ENCODE measurements at places on chromosomes 12 and 14.

- DNase-seq: no peak
Measured at GRCh38 chr12:27996761-27997160, 24.2 kb upstream of the PTHLH start.

- no peak for DNase-seq
Measured at GRCh38 chr12:27464220-27464554, 17.7 kb downstream of the SMCO2 start.

DNA sequence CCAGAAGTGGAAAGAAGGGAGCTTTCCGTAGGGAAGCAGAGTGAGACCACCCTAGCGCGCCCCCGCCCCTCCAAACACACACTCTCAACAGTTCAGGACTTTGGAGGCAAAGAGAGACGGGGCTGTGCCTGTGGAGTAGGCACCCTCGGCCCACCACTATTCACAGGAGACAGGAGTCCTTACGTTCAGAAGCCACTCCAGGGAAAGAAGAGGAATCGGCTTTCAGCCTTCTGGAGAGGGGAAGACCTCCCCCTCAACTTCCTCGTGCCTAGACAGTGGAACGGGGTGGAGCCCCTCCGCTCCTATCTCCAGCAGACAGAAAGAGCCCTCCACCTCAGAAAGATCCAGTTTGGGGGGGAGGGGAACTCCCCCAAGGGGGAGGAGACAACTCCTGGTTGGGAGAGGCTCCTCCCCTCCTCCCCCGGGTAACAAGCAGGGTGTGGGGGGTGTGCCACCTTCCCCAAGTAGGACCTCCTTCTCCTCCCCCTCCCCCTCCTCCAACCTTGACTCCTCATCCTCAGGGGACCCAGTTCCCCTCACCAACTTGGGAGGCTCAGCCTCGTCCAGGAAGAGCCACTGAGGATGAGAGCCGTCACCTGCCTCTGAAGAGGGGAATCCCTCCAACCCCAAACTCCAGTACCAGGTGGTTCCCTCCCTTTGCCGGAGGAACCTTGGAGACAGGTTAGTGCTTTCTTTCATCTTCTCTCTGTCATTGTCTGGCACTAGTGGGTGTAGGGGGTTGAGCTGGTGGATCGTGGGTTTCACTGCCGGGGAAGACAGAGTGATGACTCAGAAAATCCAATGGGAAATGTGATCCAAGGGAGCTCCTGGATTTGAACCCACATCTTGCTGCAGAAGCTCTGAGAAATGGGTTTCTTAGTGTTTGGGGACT is 883 bp downstream of the FOXJ2 start:
- no peak for DNase-seq

DNA sequence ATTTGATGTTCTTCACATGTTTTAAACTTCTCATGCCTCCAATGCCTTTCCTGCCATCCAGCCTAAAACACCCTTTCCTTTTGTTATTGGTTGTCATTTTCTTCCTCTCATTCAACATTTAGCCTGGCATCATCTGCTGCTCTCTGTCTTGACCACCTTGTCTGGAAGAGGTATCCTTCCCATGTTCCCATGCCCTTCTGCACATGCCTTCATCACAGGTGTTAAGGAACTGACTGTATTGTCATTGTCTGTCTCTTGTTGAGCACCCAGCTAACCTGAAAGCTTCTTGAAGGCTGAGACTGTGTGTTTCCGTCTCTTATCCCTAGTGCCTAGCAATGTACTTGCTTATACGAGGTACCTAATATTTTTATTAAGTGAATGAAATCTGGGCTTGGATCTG is 4.5 kb upstream of the LRP1 start:
- DNase-seq: no peak

- no peak for DNase-seq
Measured at GRCh38 chr14:77091518-77091917, 6.5 kb upstream of the CIPC start.

DNA sequence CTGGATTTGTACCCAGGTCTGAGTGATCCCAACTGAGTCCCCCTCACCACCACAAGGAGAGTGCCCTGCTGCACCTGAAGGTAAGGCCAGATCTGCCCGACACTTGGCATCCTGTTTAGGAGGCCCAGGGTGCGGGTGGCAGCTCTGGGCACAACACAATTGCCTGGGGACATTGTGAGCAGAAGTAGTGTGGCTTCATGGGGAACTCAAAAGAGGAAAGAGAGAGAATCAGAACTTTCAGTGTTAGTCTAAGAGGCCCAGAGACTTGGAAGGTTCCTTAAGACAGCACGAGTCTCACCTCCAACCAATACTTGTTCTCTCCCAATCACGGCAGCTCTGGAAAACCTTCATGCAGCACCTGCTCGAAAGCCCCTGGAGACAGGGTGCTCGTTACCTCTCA is 6.6 kb upstream of the SLC8B1 start:
- DNase-seq: no peak

DNA sequence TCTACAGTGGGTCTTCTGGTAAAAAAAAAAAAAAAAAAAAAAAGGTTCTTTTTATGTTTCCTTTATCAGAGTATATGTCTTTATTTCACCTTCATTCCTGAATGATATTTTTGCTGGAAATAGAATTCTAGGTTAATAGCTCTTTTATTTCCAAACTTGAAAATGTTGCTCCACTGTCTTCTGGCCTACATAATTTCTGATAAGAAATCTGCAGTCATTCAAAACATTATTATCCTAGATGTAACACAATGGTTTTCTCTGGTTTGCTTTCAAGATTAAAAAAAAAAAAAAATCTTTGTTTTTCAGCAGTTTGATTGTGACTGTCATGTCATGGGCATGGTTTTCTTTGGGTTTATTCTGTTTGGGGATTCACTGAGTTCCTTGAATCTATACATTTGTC is 19.5 kb downstream of the DCP1B start:
- DNase-seq: no peak

- DNase-seq: no peak
Measured at GRCh38 chr12:69338120-69338859, 9.9 kb upstream of the LYZ start.

DNA sequence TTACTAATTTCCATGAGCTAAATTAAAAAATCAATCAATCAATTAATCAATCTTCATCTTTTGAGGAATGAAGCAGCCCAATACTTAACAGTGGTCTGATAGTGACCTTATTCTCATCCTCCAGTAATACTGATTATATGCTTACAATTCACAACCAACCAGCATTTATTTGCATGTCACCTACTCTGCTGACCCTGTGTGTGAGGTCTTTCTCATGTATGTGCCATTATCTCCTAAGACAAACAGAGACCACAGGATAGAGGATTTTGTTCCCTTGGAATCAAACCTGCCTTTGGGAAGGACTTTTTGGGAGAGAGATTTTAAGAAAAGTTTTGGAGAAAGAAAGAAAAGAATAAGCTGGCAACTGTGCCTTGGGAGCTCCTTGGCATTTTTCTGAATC is 197.2 kb downstream of the NRXN3 start:
- DNase-seq: no peak

GRCh38 chr14:95265106-95266094 is 54.3 kb downstream of the CLMN start:
- peak; percentile 98 for DNase-seq

GRCh38 chr12:1650260-1650977 is 21.4 kb downstream of the WNT5B start:
- DNase-seq: no peak

DNA sequence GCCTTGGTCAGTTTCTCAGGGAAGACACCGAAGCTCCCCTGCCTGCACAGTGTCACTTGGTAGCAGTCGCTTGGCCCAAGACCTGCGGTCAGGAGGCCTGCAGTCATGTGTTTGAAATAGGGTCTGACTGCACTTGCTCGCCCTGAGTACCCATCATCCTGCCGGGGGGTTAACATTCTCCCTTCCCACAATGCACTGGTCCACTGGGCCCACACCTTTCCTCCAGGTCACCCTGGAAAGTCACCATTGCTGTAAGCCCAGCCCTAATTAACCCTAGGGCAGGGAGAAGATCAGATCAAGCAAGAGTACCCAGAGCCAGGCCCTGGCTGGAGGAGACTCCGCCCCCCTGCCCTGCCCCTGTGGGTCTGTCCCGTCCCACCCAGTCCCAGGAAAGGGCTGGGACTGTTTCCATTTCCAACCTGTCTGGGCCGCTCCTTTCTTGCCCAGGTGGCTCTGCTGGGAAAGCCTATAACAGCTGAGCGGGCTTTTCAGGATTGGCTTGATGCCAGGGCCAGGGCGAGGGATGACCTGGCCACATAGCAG is 87.1 kb downstream of the ZFP36L1 start:
- no peak for DNase-seq

DNA sequence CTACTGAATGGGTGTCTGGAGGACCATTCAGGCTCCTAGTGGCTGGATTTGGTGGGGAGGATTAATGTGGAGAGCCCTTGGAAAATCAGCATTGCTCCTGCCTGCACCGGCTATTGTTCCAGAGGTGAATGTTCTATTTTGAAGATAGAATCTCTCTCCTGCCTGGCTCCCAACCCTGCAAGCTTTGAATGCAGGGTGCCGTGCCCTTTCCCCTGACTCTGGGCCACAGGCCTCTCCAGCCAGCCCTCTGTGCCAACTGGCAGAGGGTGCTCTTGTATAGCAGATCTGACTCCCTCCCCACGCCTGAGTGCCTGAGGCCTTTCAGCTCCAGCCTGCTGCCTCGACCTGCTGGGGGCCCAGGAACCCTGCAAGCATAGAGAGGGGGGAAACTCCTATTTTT is 106.8 kb downstream of the TMEM260 start:
- no peak for DNase-seq

- DNase-seq: no peak
Measured at GRCh38 chr12:47545938-47546609, 159.8 kb downstream of the RPAP3 start.

DNA sequence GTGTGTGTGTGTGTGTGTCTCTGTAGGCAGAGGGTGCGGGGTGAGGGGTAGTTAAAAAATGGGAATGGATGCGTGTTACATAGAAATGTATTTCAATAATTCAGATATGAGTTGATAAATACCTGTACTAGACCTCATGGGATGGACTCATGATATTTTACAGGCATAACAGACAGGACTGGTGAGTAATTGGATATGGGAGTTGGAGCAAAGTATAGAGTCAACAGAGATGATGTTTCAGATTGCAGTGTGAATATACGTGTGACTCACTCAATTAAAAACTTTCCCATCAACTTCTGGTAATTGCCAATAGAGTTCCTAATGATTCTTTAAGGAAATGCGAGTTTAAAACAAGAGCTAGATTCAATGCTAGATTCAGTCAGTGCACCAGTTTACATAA is 711.9 kb downstream of the C12orf50 start:
- DNase-seq: no peak

GRCh38 chr12:129372876-129373275 is 519.6 kb downstream of the GLT1D1 start:
- DNase-seq: no peak

GRCh38 chr14:65032319-65032718 is 45.6 kb downstream of the FNTB start:
- DNase-seq: no peak

DNA sequence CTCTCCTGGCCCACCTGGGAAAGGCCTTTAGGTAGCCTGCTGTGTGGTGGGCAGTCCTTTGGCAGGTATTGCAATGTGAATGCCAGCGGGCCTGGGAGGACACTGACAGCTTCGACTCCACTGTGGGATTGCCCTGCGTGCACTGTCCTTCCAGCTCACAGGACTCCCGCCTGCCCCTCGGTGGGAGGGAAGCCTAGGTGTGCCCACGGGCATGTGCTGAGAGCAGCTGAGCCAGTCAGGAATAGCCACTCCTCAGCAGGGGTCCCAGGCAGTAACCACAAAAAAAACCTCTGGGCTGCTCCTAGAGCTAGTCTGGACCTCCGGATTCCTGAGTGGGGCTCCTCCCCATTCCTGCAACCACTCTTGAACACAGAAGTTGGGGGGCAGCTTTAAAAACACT is 278.2 kb downstream of the FOXN3 start:
- DNase-seq: no peak

- DNase-seq: peak; percentile 16
Measured at GRCh38 chr12:53530920-53531319, 23.6 kb upstream of the NPFF start.

- DNase-seq: no peak
Measured at GRCh38 chr14:63203618-63204406, 431 bp upstream of the RHOJ start.

GRCh38 chr12:19576506-19577280 is 137.4 kb downstream of the AEBP2 start:
- DNase-seq: no peak

GRCh38 chr12:64181430-64182291 is 40.4 kb downstream of the KICS2 start:
- peak; percentile 92 for DNase-seq

GRCh38 chr12:6295094-6295811 is 15.2 kb upstream of the PLEKHG6 start:
- DNase-seq: peak; percentile 69

All from HCT116 (cell line).